ENCODE measurements at places on chromosomes 5 and 9.

GRCh38 chr5:89301321-89302025, 418.5 kb upstream of the MEF2C start:
- DNase-seq, result no peak

GRCh38 chr5:125316915-125317535, 570.6 kb upstream of the ZNF608 start:
- no peak for DNase-seq

- DNase-seq, result peak; percentile 21
Observed at GRCh38 chr5:121691478-121691877, 160.2 kb upstream of the FTMT start.

DNA sequence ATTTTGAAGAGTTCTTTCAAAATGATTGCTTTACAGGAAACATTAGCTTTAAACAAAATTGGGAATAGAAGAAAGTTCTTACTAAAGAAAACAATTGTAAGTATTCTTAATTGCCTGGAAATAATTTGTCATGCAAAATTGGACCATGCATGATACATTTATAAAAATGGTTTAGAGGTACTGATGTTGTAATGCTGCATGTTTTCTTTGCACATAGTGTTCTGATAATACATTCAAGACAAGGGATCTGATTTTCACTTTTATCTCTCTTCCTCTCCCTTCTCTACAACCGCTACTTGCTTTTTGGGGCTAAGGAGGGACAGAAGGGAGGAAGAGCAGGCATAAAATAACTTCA, 211.6 kb upstream of the MPDZ start:
- no peak for DNase-seq

- DNase-seq, result no peak
Observed at GRCh38 chr5:151657114-151657513, 29.6 kb downstream of the SPARC start.

- no peak for DNase-seq
Observed at GRCh38 chr9:84357275-84357674, 16.7 kb upstream of the SLC28A3 start.

- no peak for DNase-seq
Observed at GRCh38 chr9:2919347-2919746, 75.5 kb upstream of the PUM3 start.

- DNase-seq, result no peak
Observed at GRCh38 chr9:100277166-100277979, 75.4 kb downstream of the TEX10 start.

- no peak for DNase-seq
Observed at GRCh38 chr9:72557549-72557948, 36.1 kb downstream of the TMC1 start.

GRCh38 chr9:92769286-92769685, 4.7 kb upstream of the BICD2 start:
- no peak for DNase-seq

- DNase-seq, result no peak
Observed at GRCh38 chr5:149849966-149850910, 94.4 kb downstream of the PDE6A start.

DNA sequence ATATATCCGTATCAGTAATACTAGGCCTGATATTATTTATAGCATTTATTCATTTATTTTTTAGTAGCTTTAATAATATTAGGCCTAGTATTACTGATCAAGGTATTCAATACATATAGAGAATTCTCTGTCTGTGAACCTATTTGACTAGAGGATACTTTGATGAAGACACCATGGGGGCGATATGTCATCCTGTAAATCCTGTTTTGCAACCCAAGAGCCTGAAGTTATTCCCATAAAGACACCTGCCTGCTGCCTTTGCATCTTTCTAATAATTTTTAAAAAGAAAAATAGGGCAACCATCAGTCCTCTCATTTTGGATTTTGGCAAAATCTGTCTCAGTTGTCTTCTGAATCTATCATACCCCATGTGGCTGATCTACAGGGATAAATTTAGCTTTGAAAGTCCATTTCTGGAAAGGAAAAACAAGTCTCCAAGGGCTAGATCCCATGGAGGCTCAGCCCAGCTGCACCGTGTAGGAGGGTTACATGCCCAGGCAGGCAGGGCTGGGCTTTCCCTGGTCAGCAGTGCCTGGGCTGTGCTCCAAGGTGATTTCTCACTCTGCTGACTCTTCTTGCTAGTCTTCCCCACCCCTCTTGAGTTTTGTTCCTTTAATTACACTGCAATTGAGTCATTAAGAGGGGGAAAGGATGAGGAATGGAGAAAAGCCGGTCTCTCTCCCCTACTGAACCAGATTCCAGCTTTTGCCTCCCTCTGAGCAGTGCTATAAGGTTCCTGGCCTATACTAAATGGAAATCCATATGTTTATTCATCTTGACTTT, 169.0 kb downstream of the TRIM32 start:
- no peak for DNase-seq

DNA sequence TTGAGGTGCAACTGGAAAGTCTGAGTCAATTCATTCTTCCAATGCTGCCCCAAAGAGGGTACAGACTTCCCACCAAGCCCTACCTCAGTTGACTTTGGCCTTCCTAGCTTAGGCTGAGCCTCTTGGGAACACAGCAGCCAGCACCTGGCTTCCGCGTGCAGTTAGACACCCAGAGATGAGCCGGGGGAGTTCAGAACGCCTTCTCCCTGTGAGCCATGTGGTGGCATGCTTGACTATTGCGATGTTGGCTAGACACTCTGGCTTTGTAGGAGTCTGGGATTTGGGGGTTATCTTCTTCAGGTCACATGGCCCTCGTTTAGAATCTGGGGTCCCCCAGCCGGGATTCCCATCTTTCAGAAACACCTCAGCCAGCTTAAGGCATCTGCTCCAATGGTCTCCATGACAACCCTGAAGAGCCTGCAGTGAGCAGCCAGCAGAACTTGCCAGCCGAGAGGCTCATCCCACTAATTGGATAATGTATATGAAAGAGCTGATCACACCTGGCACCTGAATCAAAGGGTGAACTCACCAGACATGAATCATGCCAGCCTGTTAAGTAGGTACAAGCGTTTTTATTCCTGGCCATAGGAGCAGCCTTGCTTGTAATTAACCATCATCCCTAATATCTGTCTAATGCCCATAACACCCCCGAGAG, 167.5 kb downstream of the SYK start:
- no peak for DNase-seq

GRCh38 chr9:108444400-108445358, 411.1 kb downstream of the ACTL7B start:
- DNase-seq, result no peak

GRCh38 chr9:108662091-108662875, 193.5 kb downstream of the ACTL7B start:
- DNase-seq, result no peak

DNA sequence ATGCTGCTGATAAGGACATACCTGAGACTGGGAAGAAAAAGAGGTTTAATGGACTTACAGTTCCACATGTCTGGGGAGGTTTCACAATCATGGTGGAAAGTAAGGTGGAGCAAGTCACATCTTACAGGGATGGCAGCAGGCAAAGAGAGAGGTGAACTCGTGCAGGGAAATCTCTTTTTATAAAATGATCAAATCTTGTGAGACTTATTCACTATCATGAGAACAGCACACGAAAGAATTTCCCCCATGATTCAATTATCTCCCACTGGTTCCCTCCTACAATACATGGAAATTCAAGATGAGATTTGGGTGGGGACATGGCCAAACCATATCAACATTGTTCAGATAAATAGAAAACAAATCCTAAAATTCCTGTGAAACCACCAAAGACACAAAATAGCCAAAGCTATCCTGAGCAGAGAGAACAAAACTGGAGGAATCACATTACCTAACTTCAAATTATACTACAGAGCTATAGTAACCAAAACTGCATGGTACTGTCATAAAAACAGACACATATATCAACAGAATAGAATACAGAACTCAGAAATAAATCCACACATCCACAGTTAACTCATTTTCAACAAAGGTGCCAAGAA, 230.5 kb upstream of the TRIM32 start:
- no peak for DNase-seq

- no peak for DNase-seq
Observed at GRCh38 chr5:75612901-75613300, 1.6 kb downstream of the ANKDD1B start.

GRCh38 chr5:43354774-43355173, 41.6 kb upstream of the HMGCS1 start:
- DNase-seq, result no peak

GRCh38 chr5:83321483-83322055, 150.0 kb upstream of the VCAN start:
- DNase-seq, result no peak

DNA sequence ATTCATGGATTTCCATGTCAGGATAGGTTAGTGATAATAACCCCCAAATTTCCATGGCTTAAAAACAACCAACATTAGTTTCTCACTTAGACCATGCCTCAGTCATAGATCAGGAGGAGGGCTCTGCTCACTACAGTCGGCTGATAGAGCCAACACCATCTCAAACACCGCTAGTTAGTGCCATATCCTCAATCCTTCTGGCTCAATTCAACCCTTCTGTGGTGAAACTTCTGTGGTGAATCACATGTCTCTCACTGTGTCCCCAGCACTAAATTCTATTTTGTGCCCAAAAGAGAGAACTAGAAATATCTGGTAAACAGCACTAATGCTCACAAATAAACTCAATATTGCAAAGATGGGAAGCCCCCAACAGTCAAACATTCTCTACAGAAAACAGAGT, 21.1 kb downstream of the ECPAS start:
- no peak for DNase-seq

DNA sequence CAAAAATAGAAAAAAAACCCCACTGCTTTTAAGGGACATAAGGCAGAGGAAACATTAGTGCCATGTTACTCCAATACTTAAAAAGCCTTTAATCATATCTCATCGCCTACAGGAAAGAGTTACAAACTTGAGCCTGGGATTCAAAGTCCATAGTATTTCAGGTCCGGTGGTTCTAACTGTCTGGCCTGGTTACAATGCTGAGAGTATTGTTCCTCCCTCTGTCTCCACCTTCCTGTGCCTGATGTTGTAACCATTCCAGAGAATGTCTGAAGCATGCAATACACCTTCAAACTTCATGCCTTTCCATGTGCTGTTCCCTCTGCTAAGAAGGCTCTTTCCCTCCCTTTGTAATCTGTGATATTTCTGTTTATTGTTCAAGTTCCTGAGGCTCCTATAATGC, 41.6 kb upstream of the SLC36A2 start:
- DNase-seq, result no peak

GRCh38 chr9:93543117-93543516, 33.3 kb upstream of the PHF2 start:
- DNase-seq, result no peak

DNA sequence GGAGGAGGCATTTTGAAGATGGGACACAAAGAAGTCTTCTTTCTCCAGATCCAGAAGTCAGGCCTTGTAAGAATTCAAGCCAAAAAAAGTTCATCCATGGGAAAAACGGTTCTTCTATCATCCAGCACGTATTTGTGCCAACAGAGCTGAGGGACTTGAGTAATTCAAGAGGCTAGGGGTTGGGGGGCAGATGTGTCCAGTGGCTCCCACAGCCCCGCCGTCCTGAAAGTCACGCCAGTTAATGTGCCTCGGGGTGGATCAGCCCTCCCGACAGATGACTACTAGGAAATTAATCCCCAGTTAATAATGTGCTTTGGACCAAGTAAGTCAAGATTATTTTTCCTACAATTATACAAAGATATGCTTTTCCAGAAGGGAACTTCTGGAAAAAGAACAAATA, 23.4 kb downstream of the NREP start:
- DNase-seq, result no peak

DNA sequence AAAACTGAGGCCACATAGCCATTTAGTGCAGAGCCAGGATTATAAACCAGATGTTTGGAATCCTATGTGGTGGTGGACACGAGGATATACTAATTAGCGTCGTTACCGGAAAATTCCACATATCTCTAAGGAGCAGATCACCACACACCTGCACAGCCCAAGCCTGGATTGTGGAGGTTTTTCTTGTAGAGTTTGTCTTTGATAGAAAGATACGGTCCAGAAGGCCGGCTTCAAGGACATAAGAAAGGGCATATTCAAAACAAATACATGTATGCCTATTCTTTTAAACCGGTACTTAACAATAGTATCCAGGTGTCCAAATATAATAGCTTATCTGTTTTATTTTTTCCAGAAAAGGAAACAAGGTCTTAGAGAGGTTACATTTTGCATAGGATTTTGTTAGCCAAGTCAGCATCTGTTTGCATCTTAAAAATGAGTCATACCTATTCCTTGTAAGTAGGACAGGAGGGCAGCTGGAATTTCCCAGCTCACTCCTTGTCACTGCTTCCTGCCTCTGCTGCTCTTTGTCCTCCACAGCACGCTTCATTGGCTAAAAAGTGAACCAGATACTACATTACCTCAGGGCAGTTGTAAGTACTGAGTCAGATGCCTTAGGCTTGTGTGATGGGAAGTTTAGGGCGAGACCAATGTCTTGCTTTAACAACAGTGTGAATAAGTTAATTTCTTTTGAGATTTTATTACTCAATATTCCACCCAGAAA, 3.6 kb downstream of the TMC1 start:
- no peak for DNase-seq

DNA sequence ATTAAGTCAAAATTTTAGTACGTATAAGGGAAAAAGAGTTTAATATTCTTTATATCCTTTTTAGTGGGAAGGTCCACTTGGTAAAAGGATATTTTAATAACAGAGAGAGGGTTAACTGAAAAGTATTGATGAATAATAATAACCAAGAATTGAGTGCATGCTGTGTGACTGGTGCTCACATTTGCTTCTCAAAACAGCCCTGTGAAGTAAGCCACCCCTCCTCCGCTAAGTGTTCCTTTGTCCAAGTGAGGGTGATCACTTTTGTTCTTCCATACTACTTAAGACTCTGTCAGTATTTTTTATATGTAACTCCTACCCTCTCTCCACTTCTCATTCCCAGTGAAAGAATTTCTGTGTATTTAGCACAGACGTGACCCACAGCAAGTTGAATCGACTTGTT, 51.5 kb downstream of the SLC44A1 start:
- no peak for DNase-seq

GRCh38 chr5:151264113-151264512, 11.1 kb downstream of the GM2A start:
- DNase-seq, result no peak

DNA sequence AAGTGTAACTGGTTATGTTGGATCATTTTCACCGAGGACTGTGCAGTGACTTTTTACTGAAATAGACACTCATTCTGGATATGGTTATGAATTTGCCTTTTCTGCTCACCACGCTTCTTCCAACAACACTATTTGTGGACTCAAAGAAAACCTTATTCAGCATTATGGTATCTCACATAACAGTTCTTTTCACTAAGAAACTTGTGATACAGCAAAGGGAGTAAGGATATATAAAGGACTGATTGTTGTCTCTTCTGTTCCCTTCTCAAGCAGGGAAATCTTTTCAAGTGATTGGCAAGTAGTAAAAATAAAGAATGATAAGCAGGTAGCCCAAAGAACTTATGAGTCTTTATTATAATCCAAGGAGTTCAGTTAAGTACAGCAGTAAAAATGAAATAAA, 131.5 kb upstream of the SV2C start:
- DNase-seq, result no peak

- DNase-seq, result no peak
Observed at GRCh38 chr5:156981481-156981880, 18.5 kb upstream of the TIMD4 start.

- peak; percentile 52 for DNase-seq
Observed at GRCh38 chr9:101727612-101728524, 10.6 kb downstream of the GRIN3A start.

- no peak for DNase-seq
Observed at GRCh38 chr5:59079622-59080620, 497.0 kb downstream of the RAB3C start.

All from HuH-7 (cell line).